ENCODE measurements at places on chromosomes 3 and 15.

GRCh38 chr3:31776016-31776415 lies 205.0 kb downstream of the OSBPL10 start:
- no peak for DNase-seq

GRCh38 chr3:171044384-171044783 lies 17.9 kb upstream of the SLC2A2 start:
- no peak for DNase-seq

- DNase-seq = no peak
Observed at GRCh38 chr15:38274135-38274534, 21.5 kb downstream of the SPRED1 start.

GRCh38 chr3:177968891-177969290 lies 567.3 kb upstream of the KCNMB2 start:
- DNase-seq = no peak

Measured in activated CD8-positive, alpha-beta memory T cell treated with anti-CD3 and anti-CD28 coated beads for 1 hour (primary cell).